ENCODE measurements at places on chromosomes 4 and X. TPM values are rescaled to one million over a fixed set of nuclear protein-coding genes. Genes with fewer than 3 reads are reported as not detected.

The PJA1 gene
- 15.7 TPM for polyA plus RNA-seq

The FAM184B gene
- polyA plus RNA-seq, result not detected

The CLCN4 gene
- polyA plus RNA-seq, result 1.1 TPM

The KIT gene
- polyA plus RNA-seq, result 0.79 TPM

The XAGE1A gene
- 16.0 TPM for polyA plus RNA-seq

The HELT gene
- not detected for polyA plus RNA-seq

The RADX gene
- not detected for polyA plus RNA-seq

The DCAF8L1 gene
- polyA plus RNA-seq, result 0.10 TPM

The PPARGC1A gene
- 0.06 TPM for polyA plus RNA-seq

GRCh38 chr4:188976644-188977115, 837.4 kb downstream of the TRIML1 start:
- no peak for DNase-seq

- peak; percentile 40 for DNase-seq
These were observed 929 bp downstream of the ZBTB33 start for GRCh38 chrX:120251471-120252011.

- no peak for DNase-seq
These were observed 27.8 kb upstream of the SLC25A6 start for GRCh38 chrX:1419545-1420355.

DNA sequence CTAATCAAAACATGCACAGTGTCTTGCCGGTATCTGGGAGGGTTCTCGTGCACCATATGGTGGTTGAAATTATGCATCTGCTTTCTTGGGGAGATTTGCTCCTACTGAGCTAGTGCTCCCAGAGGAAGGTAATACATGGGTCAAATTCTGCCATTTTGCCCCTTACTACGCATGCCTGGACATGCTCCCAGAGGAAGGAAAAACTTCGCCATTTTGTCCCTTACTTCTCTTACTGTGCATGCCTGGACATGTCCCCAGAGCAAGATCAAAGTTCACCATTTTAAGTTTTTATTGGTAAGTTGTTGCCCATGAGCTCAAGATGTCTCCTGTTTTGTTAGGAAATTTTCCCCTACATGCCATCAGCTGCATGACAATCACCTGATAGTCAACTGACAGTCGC, 252.1 kb upstream of the KLHL4 start:
- DNase-seq, result no peak

GRCh38 chr4:41399231-41399630, 138.7 kb upstream of the LIMCH1 start:
- DNase-seq, result no peak

DNA sequence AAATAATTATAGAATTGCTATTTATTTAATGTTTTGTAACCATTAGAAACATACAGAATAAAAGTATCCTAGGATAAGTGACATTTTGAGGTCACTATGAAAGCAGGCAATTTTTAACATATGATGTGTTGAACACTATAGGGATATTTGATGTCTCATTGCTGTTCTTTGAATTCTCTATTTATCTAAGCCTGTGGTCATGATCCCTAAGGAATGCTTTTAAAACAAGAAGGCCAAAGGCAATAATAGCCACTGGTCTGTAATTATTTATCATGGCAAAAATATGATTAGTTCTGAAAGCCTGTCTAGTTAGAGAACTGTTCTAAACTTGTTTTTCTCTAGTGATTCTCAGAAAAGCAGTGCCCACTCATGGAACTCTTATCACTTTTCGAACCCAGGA, 186.6 kb downstream of the RPA4 start:
- DNase-seq, result no peak

DNA sequence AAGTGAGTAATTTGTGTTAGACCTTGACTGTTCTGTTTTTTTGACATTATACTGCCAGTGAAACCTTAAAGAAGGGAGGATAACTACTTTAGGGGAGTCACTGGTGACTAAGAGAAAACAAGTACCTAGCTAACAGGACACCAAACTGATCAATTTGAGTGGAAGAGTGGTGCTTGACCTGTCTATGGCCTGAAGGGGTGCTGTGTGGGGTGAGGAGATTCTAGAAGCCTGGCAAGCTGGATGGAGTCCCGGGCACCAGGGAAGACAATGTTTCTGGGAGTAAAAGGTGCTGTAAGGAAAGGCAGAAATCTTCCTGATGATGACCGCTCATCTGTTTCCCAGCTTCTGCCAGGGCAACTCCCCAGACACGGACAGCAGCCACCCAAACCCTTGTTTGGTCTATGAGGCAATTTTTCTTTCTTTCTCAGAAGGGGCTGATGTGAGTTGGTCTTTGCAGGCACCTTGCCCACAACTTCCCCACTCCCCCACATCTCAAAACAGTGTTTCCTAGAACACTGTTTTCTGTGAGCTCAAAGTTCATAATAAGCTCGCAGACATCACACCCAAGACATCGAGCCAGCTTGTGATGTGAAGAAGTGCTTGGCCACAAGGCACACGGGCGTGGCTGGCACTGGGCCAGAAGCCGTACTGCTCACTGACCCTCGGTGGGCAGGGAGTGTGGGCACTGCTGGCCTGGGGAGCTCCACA, 4.6 kb downstream of the TXK start:
- DNase-seq, result no peak

DNA sequence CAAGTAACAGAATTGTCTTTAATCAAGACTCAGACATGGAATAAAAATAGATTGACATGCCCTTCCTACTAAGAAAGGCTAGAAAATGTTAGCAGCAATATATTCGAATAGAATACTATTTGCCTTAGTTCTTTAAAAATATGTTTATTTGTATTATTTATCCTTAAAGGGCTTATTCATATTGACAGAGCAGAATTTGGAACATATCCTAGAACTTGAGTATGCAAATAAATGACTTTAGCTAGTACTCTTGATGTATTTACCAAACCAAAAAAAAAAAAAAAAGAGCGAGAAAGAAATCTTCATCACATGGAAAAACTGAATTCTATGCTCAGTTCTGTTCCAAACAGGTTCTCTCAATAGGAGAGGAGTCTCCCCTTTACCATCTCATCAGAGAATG, 68.9 kb upstream of the PPARGC1A start:
- no peak for DNase-seq

DNA sequence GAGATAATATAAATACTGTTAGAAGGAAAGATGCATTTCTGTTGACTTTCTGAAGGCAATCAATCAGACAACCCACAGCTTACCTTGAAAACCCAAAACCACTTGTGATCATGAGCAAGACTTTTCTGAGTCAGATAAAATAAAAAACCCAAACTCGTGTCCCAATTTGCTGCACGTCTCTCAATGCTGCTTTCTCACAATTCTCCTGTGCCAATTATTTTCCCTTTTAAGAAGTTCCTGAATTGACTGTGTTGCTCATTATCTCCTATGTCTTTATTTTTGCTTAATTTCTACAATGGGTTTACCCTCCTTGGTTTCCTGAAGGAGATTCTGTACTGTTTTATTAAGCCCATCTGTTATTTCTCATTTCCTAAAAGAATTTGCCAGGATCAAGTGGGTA, 1891.9 kb upstream of the PCDH10 start:
- DNase-seq, result no peak

GRCh38 chr4:1030559-1030958, 19.1 kb downstream of the FGFRL1 start:
- no peak for DNase-seq

- no peak for DNase-seq
These were observed 7.9 kb upstream of the PPP3CA start for GRCh38 chr4:101355246-101355645.

GRCh38 chr4:31929676-31930345, 1209.6 kb downstream of the PCDH7 start:
- DNase-seq, result no peak

DNA sequence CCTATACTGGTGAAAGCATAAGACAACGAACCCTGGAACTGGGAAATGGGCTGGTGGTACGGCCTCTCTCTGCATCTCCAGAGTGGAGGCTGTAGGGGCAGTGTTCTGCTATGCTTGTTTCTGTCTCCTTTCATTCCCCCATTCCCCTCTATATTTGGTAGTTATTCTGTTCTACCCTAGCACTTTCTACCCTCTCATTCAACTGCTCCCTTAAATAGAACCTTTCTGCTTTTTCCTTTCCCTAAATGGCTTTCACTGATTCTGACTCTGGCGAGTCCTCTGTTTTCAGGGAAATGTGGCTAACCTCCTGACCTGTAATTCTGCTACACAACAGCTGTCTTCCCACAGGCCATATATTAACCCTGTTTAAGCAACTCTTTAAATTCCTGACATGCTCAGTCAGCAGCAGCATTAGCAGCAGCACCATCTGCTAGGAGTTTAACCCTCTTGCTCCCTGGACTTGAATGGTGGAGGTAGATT, 94.2 kb downstream of the CXCL13 start:
- peak; percentile 24 for DNase-seq

- DNase-seq, result no peak
These were observed 34.0 kb upstream of the VEGFD start for GRCh38 chrX:15418041-15418706.

DNA sequence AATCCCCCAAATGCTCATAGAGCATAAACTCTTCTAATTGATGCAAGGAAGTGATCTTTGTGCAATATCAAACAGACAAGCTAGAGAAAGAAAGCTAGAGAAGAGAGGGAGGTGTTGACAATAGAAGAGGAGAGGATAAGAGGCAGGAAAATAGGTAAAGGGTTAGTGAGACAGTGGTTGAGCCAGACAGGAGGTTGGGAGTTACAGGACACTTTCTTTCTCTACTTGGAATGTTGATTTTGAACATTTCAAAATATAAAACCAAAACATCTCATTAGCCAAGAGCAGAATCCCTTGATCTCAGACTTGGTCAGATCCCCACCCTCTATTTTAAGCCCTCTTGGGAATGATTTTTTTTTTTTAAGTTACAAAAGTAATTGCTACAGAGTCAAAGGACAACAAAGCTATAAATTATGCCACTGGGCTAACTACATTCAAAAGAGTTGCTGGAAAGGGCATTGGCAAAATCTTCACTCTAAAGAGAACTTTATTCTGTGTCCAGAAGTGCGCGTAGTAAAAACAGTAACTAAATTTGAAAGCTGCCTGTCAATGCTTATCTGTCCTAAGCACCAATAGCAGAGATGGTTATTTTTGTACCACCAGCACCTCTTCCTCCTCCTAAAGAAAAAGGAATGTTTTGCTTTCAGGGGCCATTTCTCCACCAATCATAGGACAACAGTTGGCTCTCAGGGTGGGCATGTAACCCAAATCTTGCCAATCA, 133.8 kb downstream of the PDGFC start:
- DNase-seq, result no peak

- DNase-seq, result no peak
These were observed 3.9 kb upstream of the SFRP2 start for GRCh38 chr4:153792618-153793247.

GRCh38 chr4:105145156-105145902, 1.3 kb upstream of the TET2 start:
- no peak for DNase-seq

- DNase-seq, result peak; percentile 47
These were observed 7.6 kb downstream of the SLC2A9 start for GRCh38 chr4:10013722-10014121.

DNA sequence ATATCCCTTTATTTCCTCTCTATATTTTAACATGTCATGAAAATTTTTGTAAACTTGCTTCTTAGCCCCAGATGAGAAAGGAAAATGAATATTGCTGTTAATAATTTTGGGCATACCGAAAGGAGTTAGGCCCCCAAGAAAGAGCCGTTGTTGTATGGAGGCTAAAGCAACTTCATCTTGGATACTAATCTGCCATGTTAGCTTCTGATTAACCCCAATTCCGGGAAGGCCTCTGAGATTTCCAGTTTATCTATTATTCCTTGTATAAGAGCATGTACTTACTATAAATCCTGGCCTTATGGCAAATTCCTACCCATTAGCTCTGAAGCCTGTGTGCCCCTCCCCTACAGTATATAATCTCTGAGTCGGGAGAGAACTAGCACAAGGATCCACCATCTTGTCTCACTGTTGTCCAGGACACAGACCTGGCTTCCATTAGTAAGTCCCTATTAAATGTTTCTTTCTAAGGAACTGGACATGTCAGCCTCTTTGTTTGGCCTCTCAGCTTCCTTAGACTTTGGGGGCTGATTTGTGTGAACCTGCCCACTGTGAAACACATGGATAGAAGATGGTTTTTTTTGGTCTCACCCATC, 20.9 kb upstream of the PLA2G12A start:
- DNase-seq, result no peak
